ENCODE measurements at places on chromosomes 7 and 10.

GRCh38 chr10:68109331-68109730 is at the start of gene MYPN:
Gene MYPN, plus strand, starts transcription at chr10:68109488. Its CDS starts 11,951 bp downstream, at chr10:68121439.
- DNase-seq: no peak

DNA sequence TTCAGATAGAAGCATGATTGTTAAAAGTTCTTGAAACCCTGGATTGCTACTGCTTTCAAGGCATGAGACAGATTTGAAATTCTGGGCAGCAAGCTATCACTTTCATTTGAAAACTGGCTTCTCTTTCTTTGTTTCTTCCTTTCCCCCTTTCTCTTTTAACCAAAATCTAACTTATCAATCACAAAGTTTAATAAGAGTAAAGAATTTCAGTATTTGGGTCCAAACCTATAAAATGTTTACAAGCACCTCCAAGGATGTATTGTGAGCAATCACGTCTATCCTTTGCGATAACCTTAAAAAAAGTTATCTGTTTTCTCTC is 21.6 kb upstream of the RPA3 start:
- no peak for DNase-seq

- no peak for DNase-seq
These were observed 17.0 kb downstream of the CPA4 start for GRCh38 chr7:130309986-130310385.

DNA sequence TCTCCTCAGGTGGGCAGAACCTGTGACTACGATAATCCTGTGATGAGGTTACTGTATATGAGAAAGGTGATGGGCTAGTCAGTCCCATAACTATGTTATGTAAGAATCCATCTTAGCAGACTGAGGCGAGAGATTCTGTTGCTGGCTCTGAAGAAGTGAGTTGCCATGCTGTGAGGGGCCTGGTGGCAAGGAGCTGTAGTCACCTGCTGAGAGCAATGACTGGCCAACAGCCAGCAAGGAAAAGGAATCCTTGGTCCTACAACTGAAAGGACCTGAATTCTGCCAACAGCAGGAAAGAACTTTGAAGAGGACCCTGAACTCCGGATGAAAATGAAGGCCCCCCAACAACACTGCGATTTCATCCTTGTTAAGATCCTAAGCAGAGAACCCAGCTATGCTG is 31.0 kb upstream of the DNAJB12 start:
- DNase-seq: no peak

DNA sequence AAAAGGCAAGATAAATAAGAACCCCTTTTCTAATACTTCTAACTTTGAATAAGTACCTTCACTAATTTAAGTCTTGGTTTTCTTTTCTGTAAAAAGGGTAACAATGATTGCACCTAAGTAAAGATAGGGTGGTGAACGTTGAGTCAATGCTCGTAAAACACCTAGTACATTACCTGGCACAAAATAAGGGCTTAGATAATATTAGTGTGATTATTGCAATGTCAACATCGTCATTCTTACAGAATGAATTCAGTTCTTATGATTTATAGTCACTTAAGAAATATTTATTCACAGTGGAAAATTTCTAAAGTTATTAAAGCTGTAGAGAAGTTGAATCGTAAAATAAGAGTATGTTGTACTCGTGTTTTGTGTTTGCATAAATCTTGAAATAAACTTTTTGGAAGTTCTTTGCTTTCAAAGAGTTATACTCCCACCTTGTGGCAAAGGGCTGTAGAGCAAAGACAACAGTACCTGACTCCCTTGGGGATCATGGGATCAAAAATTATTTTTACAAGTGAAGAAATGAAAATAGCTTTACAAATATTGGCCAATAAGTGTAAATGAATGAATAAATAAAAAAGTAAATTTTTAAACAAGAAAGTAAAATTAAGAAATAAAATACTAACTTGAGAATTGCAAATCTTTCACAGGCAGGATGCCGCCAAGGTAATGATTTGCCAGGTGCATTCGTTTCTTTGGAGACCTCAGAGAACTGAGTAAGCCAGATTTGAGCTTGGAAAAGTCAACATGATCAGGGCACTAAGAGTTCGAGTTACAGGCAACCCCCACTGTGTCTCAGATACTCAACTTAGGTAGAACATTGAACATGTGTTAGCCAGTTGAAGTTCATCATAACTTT is 285.8 kb upstream of the CACNA2D1 start:
- no peak for DNase-seq

DNA sequence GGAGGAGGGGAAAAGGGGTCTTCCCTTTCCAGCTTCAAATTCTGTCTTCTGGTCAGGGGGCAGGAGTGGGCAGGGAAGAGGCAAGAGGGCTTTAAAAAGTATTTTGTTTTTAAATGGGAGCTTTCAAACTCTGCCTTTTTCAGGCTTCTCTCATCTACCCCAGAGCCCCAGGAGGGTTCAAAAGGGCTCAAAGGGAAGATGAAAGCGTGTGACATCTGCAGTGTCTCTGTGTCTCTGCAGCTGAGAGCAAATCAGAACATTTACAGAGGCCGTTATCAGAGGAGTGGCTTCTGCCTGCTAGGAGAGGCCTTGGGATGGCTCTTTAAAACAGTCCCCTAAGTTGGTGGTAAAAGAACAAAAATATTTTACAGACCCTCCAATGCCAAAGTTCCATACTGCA is 30.3 kb downstream of the TRIM8 start:
- no peak for DNase-seq

GRCh38 chr7:151792086-151792485 is 84.8 kb downstream of the PRKAG2 start:
- no peak for DNase-seq

- no peak for DNase-seq
These were observed 12.5 kb upstream of the CDK6 start for GRCh38 chr7:92848851-92849250.

DNA sequence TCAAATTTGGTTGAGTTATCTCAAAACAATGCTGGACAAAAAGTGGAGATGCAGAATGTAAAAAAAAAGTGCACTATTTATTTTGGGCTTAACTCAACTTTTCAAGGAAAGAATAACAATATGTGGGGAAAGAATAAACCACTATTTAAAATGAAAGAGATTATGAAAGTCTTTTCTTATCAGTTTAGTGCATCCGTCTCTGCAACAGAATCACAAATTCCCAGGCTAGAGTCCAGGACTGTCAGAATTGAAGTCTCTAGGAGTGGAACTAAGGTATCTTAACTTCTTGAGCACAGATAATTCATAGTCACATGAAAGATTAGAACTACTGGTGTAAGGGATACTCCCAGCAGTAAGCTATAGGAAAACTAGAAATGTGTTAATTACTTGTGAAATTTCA is 1200.3 kb upstream of the LRRN3 start:
- no peak for DNase-seq

DNA sequence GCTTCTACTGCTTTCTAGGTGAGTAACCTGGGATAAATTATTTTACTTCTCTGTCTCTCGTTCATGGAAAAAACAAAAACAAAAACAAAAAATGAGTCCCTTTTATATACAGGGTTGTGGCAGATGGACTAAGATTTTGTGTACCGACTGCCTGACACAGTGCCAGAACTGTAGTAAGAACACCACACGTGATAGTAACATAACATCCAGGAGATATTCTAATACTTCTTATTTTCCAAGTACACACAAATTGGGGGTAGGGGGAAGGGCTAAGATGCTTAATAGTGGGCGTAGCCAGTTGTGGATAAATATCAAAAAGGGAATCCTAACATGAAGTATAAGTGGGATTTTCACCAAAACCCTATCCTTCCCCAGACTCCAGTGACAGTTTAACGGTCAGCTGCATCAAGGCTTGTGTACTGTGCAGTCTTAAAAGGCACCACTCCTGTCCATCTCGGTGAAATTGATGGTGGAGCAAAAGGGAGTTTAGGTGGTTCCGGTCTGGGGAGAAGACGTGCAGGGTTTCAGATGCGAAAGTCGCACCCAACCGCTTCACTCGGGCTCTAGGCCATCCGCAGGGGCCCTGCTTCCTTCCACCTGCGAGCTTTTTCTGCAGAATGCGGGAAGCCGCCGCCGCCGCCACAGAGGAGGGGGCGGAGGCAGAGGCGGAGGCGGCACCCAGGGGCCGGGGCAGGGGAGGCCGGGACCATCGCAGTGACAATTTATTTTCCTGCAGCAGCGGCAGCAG is at the start of gene STAMBPL1:
Gene STAMBPL1 (plus strand): TSS at position 712 of the 748 bp plus-strand sequence. CDS start 21,464 bp downstream, outside the sequence.
- DNase-seq: peak; percentile 74

- DNase-seq: no peak
These were observed 23.6 kb downstream of the BEND7 start for GRCh38 chr10:13505052-13505680.

GRCh38 chr7:82669141-82669540 is 225.6 kb upstream of the CACNA2D1 start:
- no peak for DNase-seq

DNA sequence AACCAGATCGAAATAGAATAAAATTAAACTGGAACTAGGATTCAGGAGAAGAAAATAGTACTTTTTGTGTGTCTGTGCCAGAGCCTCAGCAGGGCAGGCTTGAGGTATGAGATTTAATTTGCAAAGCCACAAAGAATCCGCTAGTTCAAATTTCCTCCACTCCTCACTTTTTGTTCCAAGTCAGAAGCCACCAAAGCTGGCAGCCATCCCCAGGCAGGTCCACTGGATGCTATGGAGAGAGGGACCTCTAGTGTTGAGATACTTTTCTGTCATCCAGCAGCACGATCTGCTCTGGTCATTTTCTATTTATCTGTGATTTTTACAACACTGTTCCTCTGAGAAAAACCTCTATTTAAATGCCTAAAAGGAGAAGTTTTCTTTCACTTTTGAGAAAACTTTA is 147.9 kb upstream of the FRMD4A start:
- no peak for DNase-seq

DNA sequence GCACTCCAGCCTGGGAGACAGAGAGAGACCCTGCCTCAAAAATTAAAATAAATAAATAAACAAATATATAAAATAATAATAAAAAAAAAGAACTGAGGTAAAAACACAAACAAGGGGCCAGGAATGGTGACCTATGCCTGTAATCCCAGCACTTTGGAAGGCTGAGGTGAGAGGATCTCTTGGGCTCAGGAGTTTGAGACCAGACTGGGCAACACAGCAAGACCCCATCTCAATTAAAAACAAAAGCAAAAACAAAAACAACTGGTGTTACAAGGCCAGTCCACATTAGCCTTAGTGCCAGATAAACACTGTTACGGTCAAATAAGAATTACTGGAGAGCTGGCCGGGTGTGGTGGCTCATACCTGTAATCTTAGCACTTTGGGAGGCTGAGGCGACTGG is 5.6 kb downstream of the POLR3A start:
- no peak for DNase-seq

GRCh38 chr10:10777723-10778122 is 239.9 kb upstream of the CELF2 start:
- DNase-seq: no peak

GRCh38 chr10:130378556-130379400 is 242.6 kb downstream of the GLRX3 start:
- no peak for DNase-seq

GRCh38 chr10:13891128-13892000 is 304.6 kb downstream of the PRPF18 start:
- peak; percentile 14 for DNase-seq

GRCh38 chr10:22620929-22621328 is 93.4 kb downstream of the PIP4K2A start:
- no peak for DNase-seq

GRCh38 chr10:18532881-18533535 is 118.4 kb downstream of the NSUN6 start:
- no peak for DNase-seq

- no peak for DNase-seq
These were observed 58.3 kb downstream of the INPP5A start for GRCh38 chr10:132595854-132596253.

GRCh38 chr10:14751921-14752320 is 22.8 kb downstream of the FAM107B start:
- no peak for DNase-seq

DNA sequence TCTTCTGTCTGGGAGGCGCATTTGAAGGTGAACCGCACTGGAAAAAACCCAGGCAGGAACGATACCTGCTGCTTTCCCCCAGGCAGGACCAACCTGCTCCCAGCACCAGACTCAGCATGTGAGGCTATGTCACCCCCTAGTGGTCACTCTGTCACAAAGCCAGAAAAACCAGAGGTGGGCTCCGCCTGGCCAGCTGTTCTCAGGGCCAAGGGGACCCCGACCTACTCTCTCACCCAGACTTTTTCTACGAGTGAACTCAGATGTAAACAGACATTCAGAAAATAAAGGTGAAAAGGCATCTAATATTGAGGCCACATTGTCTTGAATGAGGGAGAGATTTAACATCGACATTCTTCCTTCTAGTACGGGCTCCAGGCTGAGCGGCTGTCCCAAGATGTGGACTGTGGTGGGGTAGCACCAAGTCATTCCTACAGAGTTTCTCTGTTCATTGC is 117.3 kb downstream of the PRKAG2 start:
- peak; percentile 48 for DNase-seq

GRCh38 chr10:33064706-33065105 is 106.7 kb upstream of the ITGB1 start:
- no peak for DNase-seq

- no peak for DNase-seq
These were observed 174.3 kb downstream of the NRP1 start for GRCh38 chr10:33160151-33160550.

- no peak for DNase-seq
These were observed 159.2 kb downstream of the NEURL1 start for GRCh38 chr10:103652599-103653281.

DNA sequence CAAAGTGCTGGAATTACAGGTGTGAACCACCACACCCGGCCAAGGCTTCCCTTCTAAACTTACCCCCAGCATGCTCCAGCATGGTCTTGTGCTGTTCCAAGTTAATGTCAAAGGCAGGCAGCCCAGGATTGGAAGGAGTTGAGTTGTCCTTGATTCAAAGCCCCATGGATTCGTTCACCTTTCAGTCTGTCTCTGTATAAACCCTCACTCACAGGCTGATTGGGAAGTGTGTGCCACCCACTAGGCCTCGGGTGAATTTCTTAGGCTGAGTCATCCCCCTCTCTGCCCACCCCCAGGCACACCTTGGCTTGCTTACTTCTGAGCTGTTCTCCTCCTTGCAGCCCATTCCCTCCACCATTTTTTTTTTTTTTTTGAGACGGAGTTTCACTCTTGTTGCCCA is 13.3 kb upstream of the PRDX3 start:
- DNase-seq: no peak

DNA sequence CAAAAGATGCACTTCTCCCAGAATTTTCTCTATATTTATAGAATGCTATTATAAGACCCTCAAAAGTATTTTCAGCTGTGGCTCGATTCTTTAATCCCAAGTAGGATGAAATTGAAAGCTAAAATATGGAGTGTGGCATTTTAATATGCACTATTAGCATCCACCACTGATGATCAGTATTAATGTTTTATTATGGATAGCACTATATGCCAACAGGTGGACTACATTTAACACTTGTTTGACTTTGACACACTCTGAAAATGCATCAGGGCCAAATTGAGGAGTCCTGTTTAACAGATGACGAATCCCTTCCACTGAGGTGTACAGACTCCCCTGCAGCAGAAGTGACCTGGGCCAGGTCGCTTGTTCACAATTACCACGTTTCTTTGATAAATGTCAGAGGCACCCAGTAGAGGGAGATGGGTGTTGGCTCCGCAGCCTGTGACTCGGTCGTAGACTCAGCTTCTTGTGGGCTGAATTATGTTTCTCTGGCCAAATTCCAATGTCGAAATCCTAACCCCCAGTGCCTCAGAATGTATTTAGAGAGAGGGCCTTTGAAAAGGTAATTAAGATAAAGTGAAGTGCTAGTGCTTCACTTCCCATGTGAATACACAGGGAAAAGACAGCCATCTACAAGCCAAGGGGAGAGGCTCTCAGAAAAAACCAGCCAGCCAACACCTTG is 48.1 kb downstream of the WIPF3 start:
- DNase-seq: no peak

GRCh38 chr10:106830471-106830870 is 334.0 kb downstream of the SORCS1 start:
- no peak for DNase-seq
